Stimulated activated CD8-positive, alpha-beta memory T cell treated with anti-CD3 and anti-CD28 coated beads, Interleukin-15, amount 100 ng/mL, for 4 hours (primary cell): ENCODE measurements at places on chromosomes 3 and 15.

GRCh38 chr3:112136046-112136445 lies 3.0 kb upstream of the GCSAM start:
- no peak for DNase-seq

- no peak for DNase-seq
These were observed 25.9 kb upstream of the SLC6A6 start for GRCh38 chr3:14376348-14377043.

DNA sequence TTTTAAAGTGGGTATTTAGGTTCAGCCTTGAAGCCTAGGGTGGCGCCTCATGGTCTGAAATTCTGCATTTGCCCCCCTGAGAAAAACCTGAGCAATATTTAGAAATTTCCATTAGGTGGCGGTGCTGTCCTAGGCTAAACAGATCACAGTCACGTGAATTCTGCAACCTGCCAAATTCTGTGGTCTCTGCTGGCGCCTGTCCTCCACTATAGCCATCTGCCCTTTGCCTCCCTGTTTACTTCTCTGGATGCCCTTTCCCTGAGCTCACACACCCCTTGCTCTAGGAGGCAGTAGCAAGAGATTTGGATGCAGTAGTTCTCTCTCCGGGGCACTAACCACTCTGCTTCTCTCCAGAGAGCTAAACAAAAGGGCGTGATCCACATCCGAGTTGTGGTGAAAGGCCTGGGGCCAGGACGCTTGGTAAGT lies 9.1 kb downstream of the MRPS11 start:
- no peak for DNase-seq

DNA sequence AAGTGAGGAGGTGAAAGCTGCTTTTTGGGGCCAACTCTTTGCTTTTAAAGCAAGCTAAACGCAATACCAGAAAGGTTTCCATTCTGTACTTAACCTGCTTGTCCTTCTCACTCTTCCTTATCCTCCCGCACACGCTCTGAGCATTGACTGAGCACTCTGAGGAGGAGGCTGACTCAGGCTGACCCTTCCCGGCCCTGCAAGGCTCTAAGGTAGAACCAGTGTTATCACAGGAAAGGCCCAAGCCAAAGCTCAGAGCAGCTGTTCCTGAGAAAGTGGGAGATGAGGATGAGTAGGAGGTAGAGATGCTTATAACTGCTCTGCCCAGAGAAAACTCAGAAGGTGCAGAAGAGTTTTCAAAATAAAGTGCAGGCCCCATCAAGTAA lies 2.3 kb downstream of the B3GNT5 start:
- no peak for DNase-seq

DNA sequence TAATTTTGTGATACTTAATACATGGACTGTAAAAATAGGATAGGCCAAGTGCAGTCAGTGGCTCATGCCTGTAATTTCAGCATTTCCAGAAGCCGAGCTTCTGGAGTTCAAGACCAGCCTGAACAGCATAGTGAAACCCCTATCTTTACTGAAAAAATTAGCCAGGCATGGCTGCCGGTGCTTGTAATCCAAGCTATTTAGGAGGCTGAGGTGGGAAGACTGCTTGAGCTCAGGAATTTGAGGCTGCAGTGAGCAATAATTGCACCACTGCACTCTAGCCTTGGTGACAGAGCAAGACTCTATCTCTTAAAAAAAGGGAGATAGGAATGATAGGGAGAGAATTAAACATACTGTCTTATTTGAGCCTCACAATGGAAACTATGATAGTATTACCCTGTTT lies 51.0 kb downstream of the GMPS start:
- no peak for DNase-seq

DNA sequence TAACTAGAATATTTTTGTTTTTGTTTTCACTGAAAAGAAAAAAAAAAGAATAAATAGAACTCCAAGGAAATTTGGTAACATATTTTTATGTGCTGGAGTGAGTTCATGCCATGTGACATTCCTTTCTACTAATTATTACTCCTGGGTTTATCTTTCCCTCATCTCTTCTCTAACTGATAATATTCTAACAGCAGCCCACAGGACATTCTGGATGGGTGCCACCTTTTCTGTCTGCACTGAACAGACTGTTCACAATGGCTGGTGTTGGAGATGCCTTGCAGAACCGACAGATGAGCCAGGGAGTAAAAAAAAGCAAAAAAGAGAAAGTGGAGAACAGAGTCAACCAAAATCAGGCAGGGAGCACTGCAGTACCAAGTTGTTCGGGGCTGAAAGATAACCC lies 151.3 kb downstream of the OR4M2 start:
- no peak for DNase-seq

- DNase-seq: no peak
These were observed 186.7 kb upstream of the SLC2A2 start for GRCh38 chr3:171213178-171213577.

- DNase-seq: no peak
These were observed 52.9 kb downstream of the CCNL1 start for GRCh38 chr3:157107037-157107436.

GRCh38 chr3:14123308-14124222 lies 1.1 kb downstream of the CHCHD4 start:
- DNase-seq: no peak

DNA sequence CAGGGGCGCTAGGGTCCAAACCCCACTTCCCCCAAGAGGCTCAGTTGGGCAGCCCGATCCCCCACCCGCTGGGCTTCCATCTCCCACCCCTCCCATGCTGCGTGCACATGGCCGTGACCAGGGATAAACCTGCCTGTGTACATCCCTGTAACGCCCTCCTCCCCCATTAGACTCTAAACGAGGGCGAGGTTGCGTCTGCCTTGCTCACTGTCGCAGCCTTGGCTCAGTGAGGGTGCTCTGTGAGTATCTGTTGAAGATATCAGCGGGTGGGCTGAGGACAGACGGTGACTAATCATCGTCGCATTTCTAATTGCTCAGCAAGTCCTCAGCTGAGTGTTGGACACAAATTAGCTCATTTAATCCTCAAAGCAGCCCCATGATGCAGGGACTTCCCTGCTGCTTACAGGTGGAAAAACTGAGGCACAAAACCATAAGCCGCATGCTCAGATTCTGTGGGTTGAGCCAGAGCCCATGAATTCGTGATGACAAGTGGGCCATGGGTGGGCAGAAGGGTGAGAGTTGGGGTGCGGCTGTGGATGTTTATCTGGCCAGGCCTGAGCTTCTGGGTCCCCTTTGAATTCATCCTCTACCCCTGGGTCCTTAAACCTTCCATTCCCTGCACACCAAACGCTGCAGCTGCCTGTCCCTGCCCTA lies 26.0 kb downstream of the FBLN2 start:
- no peak for DNase-seq

DNA sequence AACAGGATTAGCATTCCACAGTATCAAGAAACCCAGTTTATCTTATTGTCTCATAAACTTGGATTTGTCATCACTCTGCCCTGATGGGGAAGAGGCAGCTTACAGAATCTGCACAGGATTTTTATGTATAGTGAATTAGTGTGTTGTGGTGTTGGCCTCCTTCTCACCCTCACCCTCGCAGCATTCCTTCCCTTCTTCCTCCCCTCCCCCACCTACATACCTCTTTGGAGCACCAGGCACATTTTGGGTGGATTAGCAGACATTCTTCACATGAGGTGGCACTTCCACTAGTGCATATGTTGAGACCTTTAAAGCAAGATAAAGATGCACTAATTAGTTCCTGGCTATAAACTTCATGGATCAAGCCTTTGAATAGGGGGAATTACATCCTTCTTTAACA lies 13.9 kb downstream of the ITGB5 start:
- no peak for DNase-seq

- no peak for DNase-seq
These were observed 43.1 kb upstream of the WDR5B start for GRCh38 chr3:122458992-122459391.
